Neural crest cell (in vitro differentiated cells): ENCODE measurements at places on chromosomes 6 and 20. TPM values are rescaled to one million over a fixed set of nuclear protein-coding genes. Genes with fewer than 3 reads are reported as not detected.
A peak's percentile ranks its signal among the peaks of the same experiment; 100 is the strongest.

GRCh38 chr6:158303210-158303731, 9.0 kb upstream of the TULP4 start:
- H3K27ac ChIP-seq: no peak overlapping the region
- no peak overlapping the region for H3K4me3 ChIP-seq

DNA sequence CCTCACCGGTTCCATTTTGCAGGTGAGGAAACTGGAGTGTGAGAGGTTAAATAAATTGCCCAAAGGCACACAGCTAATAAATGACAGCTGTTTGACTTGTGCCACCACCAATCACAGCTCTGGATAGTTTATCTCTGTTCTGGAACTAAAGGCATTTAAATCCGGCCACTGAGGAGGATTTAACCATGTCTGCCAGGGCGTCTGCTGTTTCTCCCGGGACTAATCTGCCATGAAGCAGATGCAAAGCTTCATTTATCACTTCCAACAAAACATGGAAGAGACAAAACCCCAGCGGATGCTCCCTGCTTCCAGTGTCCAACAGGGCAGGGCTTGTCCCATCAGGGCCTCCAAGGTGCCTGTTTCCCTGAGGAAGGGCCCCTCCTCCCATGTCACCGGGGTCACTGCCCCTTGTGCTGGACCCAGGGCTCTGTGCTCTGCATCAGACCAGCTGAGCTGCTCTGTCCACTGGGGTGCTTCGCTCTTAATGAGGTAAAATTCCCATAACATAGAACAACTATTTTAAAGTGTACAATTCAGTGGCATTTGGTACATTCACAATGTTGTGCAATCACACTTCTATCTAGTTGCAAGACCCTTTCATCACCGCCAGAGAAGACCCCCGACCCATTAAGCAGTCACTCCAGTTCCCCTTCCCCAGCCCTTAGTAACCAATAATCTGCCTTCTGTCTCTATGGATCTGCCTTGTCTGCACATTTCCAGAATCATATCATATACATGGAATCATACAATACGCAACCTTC, 244.3 kb downstream of the PTPRT start:
- no peaks in the 10 kb centered on the region for H3K36me3 ChIP-seq
- no peaks in the 10 kb centered on the region for H3K27me3 ChIP-seq
- no peak overlapping the region for H3K27ac ChIP-seq
- H3K4me3 ChIP-seq: no peak overlapping the region
- H3K4me1 ChIP-seq: peaks cover 7% of the 10 kb centered on the region

- DNase-seq: no peak
- peaks cover 2% of the 10 kb centered on the region for H3K36me3 ChIP-seq
- no peak overlapping the region for H3K4me3 ChIP-seq
- H3K27ac ChIP-seq: no peak overlapping the region
- peaks cover 10% of the 10 kb centered on the region for H3K4me1 ChIP-seq
These were observed 52.8 kb upstream of the AKIRIN2 start for GRCh38 chr6:87754828-87755227.

DNA sequence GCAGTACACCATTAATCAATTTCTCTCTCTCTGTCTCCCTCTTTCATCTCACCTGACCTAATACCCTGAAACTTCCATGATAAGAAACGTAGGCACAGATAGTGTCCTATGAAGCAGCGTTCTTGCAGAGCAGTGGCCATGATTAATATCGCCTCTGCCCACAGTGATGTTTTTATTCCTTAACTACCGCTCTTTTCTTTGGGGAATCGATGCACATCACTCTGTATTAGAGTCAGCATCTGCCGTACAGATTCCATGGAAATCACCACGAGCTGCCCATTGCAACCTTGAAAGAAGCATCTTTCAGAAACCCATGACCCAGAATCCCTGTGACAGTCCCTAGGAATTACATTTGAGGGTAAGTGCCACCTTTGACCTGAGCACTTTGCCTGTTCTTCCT, 152.0 kb upstream of the ECI2 start:
- DNase-seq: no peak
- no peak overlapping the region for H3K4me3 ChIP-seq
- peaks cover 26% of the 10 kb centered on the region for H3K4me1 ChIP-seq
- H3K36me3 ChIP-seq: no peaks in the 10 kb centered on the region

Gene MSH5
- 79.5 and 86.2 TPM in 2 replicates for total RNA-seq

- H3K36me3 ChIP-seq: no peaks in the 10 kb centered on the region
- H3K4me3 ChIP-seq: no peak overlapping the region
- H3K27me3 ChIP-seq: no peaks in the 10 kb centered on the region
- no peak overlapping the region for H3K27ac ChIP-seq
- no peak for DNase-seq
These were observed 341.2 kb downstream of the ADGRB3 start for GRCh38 chr6:68976260-68976659.

Gene TREM2
- not detected in 2 replicates for total RNA-seq

Gene IL22RA2
- total RNA-seq: not detected in 2 replicates

DNA sequence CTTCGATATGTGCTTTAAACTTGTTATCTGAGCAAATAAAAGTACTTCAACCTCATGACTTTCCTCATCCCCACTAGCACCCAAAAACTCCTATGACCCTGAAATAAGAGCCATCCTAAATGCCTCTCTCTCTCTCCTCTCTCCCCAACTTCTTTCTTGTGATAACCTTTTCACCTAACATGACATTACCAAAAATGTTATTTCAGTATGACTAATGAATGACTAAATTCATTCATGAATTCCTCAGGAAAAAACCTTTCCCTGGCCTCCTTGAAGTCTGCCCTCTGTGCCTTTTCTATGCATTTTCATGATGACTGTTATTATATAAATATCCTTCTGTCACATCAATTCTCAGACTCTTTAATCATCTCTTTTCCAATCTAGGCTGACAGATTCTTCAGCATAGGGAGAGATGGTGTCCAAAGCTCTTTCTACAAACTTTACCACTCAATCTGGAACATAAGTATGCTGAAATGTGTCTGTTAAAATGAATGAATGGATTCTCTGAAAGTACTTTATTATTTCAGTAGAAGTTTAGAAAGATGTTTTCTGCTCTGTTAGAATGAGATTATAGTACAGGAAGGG, 114.3 kb upstream of the GGTLC1 start:
- peaks cover 5% of the 10 kb centered on the region for H3K4me1 ChIP-seq
- H3K4me3 ChIP-seq: no peak overlapping the region
- H3K27ac ChIP-seq: no peak overlapping the region
- peaks cover 15% of the 10 kb centered on the region for H3K27me3 ChIP-seq
- no peak for DNase-seq

Gene CRIP3
- total RNA-seq: 2.0 and 2.6 TPM in 2 replicates

Gene ID4
- 104 and 106 TPM in 2 replicates for total RNA-seq

Gene L3MBTL1
- 20.3 and 22.4 TPM in 2 replicates for total RNA-seq

DNA sequence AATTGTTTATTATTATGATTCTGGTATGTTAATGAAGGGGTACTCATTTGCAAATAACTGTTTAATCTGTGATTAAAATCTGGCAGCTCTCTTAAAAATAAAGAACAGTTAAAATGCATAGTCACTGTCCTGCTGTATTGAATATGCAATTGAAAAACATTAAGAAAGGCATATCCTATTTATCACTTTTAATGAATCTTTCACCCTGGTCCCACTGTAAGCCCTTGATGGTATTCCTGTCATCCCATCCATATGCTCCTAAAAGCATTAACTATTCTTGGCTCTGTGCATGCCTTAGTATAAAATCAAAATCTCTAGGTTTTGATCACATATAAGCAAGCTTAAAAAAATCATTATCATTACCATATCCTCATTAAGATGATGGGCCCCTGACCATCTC, 411.0 kb upstream of the SOX4 start:
- peaks cover 40% of the 10 kb centered on the region for H3K4me1 ChIP-seq
- DNase-seq: no peak
- peaks cover 3% of the 10 kb centered on the region for H3K36me3 ChIP-seq
- no peak overlapping the region for H3K27ac ChIP-seq
- H3K4me3 ChIP-seq: no peak overlapping the region

DNA sequence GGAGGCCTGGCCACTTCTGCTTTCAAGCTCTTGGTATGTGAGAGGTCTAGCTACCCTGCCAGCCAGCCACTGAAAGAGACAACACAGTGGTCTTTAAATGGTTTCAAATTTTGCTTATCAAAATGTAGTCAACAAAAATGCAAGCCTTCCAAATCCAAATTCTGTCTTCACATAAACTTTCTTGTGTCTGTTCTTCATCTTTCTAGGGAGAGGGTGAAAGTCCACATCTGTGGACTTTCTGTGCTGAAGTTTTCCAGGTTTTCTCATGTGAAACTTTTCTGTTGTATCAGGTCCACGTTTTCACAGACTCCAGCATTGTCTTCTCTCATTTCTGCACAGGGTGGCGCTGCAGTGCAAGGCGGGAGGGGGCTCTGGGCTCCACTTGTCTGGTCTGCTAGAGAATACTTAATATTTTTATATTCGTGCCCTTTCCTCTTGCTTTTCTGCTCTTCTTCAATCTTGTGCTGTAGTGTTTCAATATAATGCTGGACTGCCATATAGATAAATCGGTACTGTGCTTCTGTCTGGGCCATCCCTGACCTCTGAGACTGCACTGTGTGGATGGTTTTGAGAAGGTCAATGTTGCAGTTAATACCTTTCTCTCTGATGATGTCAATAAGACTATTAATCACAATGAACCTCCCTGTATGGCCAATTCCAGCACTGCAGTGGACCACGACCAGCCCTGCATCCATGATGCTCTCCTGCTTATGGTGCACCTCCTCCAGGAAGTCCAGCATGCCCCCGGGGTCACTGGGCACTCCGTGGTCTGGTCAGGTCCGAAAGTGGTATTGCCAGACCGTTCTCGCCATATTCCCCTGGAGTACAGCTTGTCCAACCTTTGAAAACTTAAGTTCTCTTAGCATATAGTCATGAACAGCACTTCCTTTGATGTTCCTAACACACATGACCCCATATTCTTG, 161.6 kb upstream of the TNFAIP3 start:
- no peaks in the 10 kb centered on the region for H3K36me3 ChIP-seq
- H3K4me1 ChIP-seq: peaks cover 34% of the 10 kb centered on the region
- H3K27ac ChIP-seq: no peak overlapping the region
- peak; percentile 65 for DNase-seq
- no peaks in the 10 kb centered on the region for H3K27me3 ChIP-seq
- no peak overlapping the region for H3K4me3 ChIP-seq

- no peak overlapping the region for H3K4me3 ChIP-seq
- no peaks in the 10 kb centered on the region for H3K36me3 ChIP-seq
- peaks cover 9% of the 10 kb centered on the region for H3K4me1 ChIP-seq
- no peak for DNase-seq
- no peak overlapping the region for H3K27ac ChIP-seq
- peaks cover 2% of the 10 kb centered on the region for H3K27me3 ChIP-seq
These were observed 284.4 kb upstream of the RNF24 start for GRCh38 chr20:4299773-4300172.

DNA sequence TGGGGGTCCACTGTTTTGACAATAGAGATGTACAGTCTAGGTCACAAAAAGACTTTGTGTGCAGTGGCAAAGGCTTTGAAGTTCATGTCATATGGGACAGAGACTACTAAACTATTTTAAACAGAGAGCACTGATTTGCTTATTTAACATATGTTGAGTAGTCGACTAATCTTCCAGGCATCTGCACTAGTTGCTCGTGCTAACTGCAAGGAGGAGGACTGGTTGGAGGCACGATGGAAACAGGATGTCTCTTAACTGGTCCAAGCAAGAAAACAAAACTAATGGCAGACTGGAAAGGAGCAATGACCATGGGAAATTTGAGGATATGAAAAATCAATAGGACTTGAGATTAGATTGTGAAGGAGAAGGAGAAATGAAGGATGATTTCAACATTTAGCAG, 28.5 kb upstream of the ERVFRD-1 start:
- peaks cover 9% of the 10 kb centered on the region for H3K36me3 ChIP-seq
- H3K27me3 ChIP-seq: no peaks in the 10 kb centered on the region
- DNase-seq: no peak
- H3K27ac ChIP-seq: no peak overlapping the region
- H3K4me1 ChIP-seq: peaks cover 19% of the 10 kb centered on the region
- no peak overlapping the region for H3K4me3 ChIP-seq

Gene HTR1B
- total RNA-seq: 0.16 and 0.18 TPM in 2 replicates

Gene EYA2
- total RNA-seq: 1.3 and 1.4 TPM in 2 replicates

- no peak overlapping the region for H3K4me3 ChIP-seq
- DNase-seq: no peak
- H3K36me3 ChIP-seq: peaks cover 24% of the 10 kb centered on the region
- peaks cover 3% of the 10 kb centered on the region for H3K27me3 ChIP-seq
These were observed 20.1 kb downstream of the TRIM27 start for GRCh38 chr6:28903686-28904085.

GRCh38 chr6:107894809-107895396, 63.1 kb downstream of the SEC63 start:
- H3K27me3 ChIP-seq: no peaks in the 10 kb centered on the region
- no peak overlapping the region for H3K27ac ChIP-seq
- H3K36me3 ChIP-seq: peaks cover 60% of the 10 kb centered on the region

Gene CABLES2
- total RNA-seq: 25.2 and 26.6 TPM in 2 replicates

DNA sequence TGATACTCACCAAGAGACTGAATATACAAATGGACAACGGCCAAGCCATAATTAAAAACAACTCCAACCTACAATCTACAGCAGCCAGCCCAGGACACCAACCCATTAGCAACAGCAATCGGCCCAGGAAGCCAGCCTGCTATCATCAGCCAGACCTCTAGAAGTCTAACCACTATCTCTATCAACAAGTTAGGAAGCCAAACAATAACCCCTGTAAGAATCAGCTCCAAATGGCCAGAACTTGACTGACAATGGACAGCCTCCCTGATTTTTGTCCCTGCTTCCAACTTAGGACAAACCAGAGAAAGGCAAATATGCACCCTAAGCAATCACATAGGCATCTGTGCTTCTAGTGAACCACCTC, 511.8 kb upstream of the JARID2 start:
- peaks cover 43% of the 10 kb centered on the region for H3K27me3 ChIP-seq
- H3K27ac ChIP-seq: no peak overlapping the region
- H3K36me3 ChIP-seq: no peaks in the 10 kb centered on the region
- peaks cover 36% of the 10 kb centered on the region for H3K4me1 ChIP-seq
- H3K4me3 ChIP-seq: no peak overlapping the region
